ENCODE measurements at places on chromosomes 11 and 22.

GRCh38 chr11:20501252-20501651, 98.2 kb upstream of the SLC6A5 start:
- DNase-seq, result no peak

DNA sequence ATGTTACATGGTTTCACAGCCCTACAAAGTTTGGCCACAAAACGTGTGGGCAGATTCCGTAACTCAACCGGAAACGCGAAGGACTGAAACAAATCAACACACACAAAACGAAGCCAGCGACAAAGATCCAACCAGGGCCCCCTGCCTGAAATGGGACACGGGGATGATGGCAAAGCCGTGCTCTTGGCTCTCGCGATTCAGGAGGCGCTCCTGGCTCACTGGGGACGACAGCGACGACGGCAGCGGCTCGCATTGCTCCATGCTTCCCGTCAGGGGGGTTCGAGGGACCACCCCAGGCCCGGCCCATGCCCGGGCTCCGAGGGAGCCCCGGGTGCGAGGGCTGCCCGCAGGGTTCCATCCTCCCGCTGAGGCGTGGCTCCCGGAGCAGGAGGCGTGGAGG, 4786.8 kb upstream of the OR11H1 start:
- DNase-seq, result no peak

DNA sequence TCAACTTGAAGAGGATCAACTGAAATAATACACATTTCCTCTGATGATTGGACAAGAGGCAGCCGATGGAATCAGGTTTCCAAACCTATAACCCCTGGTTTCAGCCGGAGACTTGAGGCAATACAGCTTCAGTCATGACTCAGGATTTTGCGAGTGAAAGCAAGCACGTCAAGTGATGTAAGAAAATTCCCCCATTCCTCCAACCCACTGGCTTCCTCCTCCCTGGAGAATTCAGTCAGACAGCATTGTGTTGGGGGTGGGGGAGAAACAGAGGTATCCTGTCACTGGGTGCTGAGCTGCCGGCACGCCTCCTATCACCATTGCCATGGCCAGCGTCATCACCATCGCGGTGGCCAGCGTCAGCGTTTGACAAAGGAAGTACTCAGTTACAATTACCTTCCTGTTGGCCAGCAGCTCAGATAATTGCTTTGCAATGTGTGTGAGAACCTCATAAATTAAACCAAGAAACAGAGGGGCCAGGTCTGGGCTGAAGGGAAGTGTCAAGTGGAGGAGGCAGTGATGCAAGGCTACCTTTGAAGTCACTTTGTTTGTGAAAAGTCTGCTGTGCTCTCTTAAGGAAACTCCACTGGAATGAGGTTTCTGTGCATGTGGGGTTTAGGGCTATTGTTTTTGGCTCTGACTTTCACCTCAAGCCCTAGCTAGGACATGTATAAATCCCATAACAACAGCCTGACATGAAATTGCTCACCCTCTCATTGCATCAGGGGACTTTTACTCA, 50.2 kb downstream of the LIF start:
- peak; percentile 97 for DNase-seq

GRCh38 chr11:68750195-68751003, 921 bp downstream of the TESMIN start:
- DNase-seq, result no peak

- no peak for DNase-seq
These were observed 11.8 kb upstream of the SWAP70 start for GRCh38 chr11:9651899-9652748.

- no peak for DNase-seq
These were observed 12.7 kb upstream of the MIEF1 start for GRCh38 chr22:39489094-39490068.

DNA sequence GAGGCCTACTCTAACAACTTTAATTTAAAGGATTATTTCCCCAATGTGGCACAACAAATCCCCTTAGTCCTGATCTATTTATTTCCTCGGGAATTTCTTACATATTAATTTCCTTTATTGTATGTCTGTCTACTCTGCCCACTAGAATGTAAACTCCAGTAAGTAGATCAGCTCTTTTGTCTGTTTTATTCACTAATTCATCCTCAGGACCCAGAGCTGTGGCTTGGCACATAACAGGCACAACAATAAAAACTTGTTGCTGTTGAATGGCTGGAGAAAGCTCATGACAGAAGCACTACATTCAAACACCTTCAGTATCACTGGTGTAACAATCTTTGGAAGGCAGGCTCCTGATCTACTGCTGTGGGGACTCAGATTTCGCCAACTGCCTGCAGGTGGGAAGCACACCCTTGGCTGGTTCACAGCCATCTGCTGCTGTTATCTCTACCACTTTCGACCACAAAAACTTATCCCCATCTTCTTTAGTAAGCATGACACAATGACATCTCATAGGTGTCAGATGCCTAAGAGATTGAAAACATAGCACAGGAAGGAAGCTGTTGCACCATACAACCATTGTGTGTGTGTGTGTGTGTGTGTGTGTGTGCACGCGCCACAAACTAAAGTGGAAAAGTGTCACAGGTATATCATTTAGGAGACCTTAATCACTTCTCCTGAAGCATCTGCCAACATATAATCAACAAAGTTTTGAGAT, 11.9 kb downstream of the HIRA start:
- no peak for DNase-seq

GRCh38 chr11:60766547-60766946, 9.9 kb downstream of the MS4A15 start:
- no peak for DNase-seq

DNA sequence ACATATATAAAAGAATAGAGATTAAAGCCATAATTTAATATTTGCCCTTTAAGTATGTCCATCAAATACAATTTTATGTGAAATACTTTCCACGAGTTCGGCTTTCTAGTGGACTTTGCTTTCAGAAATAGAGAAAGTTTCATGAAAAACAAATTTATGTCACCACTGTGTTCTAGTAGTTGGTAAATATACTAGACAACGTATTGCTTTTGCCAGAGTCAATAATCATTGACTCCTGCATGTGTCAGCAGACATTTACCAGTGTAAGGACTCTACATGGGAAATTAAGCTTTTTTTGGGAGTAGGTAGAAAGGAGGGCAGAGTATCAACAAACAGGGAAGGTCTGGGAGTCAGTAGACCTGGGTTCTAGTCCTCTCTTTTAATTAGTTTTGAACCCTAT, 32.3 kb upstream of the CAT start:
- DNase-seq, result no peak

DNA sequence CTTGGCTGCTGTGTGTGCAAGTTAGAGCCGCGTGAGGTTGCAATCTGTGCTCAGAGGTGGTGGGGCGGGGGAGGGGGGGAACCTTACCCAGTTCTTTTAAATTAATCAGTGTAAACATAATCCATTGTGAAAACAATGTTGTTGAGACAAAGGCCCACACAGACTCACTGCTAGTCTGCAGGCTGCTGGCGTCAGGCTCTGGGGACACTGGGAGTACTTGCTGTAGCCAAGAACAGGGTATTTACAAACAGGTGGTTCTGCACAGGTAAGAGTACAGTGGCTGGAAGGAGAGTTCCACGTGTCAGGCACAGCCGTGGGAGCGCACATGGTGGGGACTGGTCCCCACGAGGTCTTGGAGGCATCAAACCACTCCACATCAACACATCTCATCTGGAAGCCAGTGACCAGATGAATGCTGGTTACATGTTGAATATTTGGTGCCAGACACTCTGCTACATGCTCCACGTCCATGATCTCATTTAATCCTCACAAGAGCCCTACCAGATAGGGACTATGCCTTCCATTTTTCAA, 27.4 kb downstream of the SCUBE1 start:
- no peak for DNase-seq

- no peak for DNase-seq
These were observed 106.3 kb upstream of the TEAD1 start for GRCh38 chr11:12567746-12568460.

DNA sequence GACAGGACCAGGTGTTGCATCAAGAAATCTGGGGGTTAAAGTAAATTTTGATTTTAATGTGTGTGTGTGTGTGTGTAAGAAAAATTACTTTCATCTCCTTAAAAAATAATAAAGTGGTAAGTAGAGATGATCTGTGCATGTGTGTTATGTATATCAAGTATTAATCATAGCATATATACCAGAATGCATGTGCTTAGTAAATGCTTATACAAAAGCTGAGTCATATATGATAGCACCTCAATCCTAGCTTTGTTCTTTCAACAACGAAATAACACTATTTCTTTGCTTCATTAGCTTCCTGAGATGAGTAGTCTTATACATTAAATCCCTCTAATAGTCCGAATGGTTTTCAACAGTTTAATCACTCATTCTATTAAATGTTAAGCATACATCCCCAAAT, 899.6 kb upstream of the ANO3 start:
- DNase-seq, result no peak

DNA sequence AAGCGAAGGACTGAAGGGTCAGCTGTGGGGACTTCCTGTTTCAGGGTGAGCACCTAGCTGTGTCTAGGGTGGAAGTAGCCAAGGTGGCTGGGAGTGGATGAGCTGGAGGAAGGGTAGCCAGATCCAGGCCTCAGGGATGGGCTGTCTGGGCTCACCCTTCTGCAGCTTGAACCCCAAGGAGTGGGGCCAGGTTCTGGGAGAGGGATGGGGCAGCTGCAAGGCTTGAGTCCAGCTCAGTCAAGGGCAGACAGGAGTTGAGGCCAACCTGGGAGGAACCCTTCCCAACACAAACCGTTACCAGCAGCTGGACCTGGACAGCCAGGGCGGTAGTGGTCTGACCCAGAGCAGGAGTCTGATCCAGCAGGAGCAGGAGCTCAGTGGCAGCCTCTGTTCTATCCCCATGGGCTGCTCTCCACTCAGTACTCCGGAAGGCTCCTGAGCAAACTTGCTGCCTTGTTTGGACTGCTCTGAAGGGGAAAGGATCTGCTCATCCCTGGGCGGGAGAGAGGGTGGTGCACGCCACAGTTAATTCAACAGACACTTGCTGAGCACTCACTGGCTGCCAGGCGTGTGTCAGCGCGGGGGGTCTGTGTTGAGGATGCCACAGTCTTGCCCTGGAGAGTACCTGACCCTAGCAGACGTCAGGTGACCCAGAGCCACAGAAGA, 53.8 kb upstream of the THY1 start:
- no peak for DNase-seq

- DNase-seq, result no peak
These were observed 35.9 kb upstream of the P4HA3 start for GRCh38 chr11:74347381-74347780.

DNA sequence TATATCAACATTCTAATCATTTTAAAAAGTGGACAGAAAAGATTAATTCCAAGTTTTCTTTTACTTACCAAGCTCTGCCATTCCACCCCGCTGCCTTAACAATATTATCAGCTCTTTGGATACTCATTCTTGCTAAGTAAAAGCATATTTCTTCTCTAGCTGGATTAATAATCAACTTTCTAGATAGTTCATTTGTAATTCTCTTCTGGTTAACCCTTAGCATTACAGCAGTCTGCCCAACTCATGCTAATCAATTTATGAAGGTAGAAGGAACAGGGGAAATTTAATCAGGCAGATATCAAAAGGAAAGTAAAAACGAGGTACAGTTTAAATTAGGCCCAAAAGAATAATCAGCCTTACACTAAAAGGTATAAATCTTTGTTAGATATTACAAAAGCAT, 41.0 kb upstream of the SOX6 start:
- DNase-seq, result no peak

DNA sequence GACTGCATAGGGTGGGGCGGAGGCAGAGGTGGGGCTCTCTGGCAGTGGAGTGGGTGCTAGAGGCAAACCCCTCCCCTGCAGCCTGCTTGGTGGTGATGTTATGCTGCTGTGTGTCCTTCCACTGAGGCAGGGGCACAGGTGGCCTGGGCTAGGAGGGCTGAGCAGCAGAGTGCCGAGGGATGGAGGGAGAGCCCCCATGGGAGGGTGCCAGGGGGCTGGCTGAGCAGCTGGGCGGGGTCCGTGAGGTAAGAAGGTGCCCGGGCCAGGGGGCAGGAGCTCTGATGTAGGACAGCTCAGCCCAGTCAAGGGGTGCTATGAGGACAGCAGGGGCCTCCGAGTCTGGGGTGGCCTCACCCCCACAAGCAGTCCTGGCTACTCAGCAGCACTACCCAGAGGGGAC, 4.2 kb downstream of the CLDN5 start:
- DNase-seq, result no peak

GRCh38 chr11:122852796-122853160, 14.5 kb downstream of the CRTAM start:
- DNase-seq, result no peak

- DNase-seq, result no peak
These were observed 10.9 kb downstream of the KMT5B start for GRCh38 chr11:68202165-68202564.

DNA sequence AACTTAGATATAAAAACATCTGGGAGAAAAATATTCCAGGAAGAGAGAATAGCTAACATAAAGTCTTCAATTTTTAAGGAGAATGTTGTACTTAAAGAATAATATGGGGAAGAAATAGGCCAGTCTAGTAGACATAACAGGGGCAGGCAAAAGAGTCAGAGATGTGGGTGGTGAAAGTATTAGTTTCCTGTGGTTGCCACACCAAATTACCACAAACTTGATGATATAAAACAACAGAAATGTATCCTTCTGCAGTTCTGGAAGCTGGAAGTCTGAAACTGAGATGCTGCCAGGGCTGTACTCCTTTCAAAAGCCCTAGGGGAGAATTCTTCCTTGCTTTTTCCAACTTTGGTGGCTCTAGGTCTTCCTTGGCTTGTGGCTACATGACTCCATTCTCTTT, 1309.7 kb downstream of the LRRC4C start:
- no peak for DNase-seq

DNA sequence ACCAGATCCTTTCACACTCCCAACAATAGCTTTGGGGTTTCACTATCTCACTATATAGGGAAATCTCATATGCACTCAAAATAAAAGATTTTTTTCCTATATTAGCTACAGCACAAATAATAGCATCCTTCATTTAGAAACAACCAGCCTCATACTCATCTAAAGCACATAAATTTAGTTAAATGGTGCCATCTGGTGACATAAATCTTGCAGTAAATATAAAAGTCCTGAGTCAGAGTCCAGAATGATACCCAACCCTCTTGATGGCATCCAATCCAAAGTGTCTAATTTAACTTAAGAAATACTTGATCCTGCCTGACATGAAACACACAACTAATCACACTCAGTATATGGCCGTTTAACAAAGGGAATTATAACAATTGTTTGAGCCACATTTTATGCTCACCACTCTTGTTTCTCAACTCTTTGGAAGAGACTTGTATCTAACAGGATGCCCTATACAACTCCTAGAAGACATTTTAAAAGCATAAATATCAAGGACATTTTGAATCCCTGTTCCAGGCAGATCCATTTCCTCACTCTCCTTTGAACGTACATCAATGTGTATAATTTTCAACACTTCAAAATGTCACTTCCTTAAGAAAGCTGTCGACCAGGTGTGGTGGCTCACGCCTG, 36.2 kb downstream of the DLG2 start:
- peak; percentile 13 for DNase-seq

DNA sequence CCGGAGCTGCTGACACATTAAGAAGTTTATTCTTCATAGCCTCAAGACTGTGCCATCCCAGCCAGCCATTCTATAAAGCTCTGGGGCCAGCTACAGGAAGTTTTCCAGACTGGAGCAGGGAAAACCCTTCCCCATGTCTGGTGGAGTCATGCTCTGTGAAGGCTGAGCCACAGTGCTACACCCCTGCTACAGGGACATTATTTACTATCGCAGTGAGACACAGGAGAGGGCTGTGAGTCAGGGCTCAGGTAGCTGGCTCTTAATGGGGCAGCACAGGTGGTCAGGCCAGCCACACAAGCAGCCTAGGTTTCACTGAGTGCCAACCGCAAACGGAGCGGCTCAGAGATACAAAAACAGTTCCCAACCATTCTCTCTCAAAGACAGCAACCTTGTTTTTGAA, 12.1 kb downstream of the HPS4 start:
- DNase-seq, result peak; percentile 92

Data from kidney capillary endothelial cell (primary cell).